ENCODE measurements at places on chromosomes 12 and 14. TPM values are rescaled to one million over a fixed set of nuclear protein-coding genes. Genes with fewer than 3 reads are reported as not detected.

DNA sequence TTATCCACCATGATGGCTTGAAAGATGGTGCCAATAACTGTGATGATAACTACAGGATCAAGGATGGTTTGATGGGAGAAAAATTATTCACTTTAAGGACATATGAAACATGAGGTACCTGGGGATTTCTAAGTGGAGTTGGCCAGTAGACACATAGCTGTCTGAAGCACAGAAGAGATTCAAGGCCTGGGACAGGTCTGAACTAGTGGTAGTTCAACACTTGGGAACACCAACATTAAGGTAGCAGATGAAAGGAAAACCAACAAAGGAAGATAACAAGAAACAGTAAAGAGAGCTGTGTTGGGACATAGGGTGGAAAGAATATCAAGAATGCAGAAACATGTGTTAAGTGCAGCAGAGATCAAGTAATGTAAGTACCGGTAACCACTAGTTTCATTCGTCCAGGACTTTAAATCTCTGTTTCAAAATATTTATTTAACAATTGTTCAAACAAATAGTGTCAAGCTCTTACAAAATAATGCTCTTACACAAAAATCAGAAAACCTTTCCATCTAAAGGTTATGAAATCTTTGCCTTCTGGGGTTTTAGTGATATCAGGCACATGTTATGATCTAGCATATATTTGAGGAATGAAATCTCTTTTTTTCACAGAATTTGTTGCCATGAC lies 104.7 kb downstream of the ST8SIA1 start:
- DNase-seq: no peak

- DNase-seq: no peak
Measured at GRCh38 chr12:92561543-92561899, 141.3 kb upstream of the PLEKHG7 start.

- no peak for DNase-seq
Measured at GRCh38 chr12:76915361-76916169, 36.7 kb upstream of the CSRP2 start.

GRCh38 chr12:39553476-39553875 lies 66.1 kb downstream of the ABCD2 start:
- DNase-seq: no peak

GRCh38 chr12:121088195-121088585 lies 44.5 kb upstream of the P2RX7 start:
- DNase-seq: peak; percentile 77

KCNA5 gene
- total RNA-seq: 2.5 TPM
